Erythroblast (primary cell): ENCODE measurements at places on chromosomes 6 and 20.
A peak's percentile ranks its signal among the peaks of the same experiment; 100 is the strongest.

GRCh38 chr6:89122625-89123024 lies 4.8 kb upstream of the SRSF12 start:
- peak; percentile 30 for DNase-seq

DNA sequence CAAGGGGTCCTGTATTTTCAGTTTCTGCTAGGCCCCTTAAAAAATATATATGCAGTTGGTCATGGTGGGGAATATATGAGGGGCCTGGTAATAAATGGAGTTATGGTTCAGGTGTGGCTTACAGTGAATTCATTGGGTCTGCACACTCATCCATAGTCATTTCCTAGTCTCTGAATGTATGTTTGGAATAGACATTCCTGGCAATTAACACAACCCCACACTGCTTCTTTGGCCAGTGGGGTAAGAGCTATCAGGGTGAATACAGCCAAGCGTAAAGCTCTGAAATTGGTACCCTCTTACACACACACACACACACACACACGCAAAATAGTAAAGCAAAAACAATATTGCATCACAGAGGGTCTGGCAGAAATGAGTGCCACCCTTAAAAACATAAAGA lies 56.5 kb downstream of the QRSL1 start:
- no peak for DNase-seq

GRCh38 chr6:14066782-14067406 lies 50.7 kb upstream of the CD83 start:
- peak; percentile 53 for DNase-seq

DNA sequence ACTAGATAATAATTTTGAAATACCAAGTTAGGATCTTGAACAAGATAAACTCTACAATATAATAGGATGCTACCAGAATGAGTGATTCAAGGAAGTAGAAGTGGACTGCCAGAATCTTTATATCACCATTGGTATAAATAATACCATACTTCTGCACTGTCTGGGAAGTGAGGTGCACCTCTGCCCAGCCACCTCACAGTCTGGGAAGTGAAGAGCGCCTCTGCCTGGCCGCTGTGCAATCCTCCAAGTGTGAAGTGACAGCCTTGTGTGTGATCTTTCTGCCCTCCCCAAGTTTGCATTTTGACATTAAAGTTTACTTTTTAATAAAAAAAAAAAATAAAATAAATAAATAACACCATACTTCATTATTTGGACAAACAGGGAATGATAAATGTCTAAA lies 18.8 kb downstream of the LATS1 start:
- DNase-seq = peak; percentile 46

DNA sequence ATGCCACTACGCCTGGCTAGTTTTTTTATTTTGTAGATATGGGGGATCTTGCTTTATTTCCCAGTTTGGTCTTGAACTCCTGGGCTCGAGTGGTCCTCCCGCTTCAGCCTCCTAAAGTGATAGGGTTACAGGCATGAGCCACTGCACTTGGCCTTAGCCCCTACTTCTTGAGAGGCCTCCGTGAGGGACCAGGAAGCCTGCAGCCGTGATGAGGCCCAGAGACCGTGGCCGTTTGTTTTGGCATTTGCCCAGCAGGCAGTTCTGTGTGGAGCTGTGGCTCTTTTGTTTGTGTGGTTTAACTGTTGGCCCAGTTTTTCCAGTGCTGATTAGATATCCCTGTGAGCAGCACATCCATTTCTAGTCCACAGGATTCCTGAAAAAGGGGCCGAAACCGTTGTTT lies 39.8 kb downstream of the SRSF3 start:
- DNase-seq = no peak

DNA sequence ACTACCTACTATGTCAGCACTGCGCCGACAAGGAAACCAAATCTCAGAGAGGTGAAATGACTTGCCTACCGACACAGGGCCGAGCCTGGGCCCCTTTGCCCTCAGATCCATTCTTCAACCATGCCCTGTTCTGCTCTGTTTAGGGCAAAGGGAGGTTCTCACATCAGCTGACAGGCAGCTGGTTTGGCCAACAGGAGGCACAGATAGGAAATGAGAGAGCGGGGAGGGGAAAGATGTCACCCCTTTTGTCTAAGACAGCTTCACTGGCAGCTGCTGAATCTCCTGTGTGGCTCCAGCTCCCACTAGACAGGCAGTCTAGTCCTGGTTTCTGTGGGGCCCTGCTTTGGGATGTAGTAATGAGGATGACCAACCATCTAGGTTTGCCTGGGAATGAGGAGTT lies 158.7 kb downstream of the TMEM200A start:
- DNase-seq = no peak

DNA sequence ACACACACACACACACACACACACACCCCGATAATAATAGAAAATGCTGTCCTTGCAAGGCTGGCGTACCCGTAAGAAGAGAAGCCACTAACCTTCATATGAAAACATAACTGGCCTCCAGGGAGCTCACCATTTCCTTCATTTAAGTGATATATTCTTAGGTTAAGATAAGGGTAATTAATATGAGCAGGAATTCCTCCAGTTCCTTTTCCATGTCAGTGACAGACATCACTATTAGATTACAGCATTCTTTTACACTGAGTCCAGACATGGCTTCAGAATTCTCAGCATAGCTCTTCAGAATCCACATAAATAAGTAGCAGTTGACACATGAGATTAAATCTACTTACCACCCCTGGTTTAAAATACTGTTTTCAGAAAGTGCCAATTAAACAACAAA lies 121.9 kb downstream of the SIM1 start:
- DNase-seq = no peak

DNA sequence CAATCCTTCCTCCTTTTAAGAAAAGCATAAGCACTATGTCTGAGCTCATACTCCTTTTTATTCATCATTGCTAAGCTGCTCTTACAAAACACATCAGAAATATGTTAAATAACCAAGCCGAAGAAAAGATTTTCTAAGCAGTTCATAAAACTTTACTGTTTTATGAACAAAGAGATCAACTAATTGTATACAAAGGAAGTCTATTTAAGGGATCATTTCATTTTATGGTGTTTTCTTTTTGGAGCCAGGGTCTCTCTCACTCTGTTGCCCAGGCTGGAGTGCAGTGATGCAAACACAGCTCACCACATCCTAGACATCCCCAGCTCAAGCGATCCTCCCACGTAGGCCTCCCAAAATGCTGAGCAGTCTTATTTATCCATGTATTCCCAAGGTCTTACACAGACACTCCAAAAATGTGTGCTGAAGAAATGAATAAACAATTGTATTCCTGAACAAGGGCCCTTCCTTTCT lies 9.3 kb downstream of the NUDT3 start:
- DNase-seq = no peak

DNA sequence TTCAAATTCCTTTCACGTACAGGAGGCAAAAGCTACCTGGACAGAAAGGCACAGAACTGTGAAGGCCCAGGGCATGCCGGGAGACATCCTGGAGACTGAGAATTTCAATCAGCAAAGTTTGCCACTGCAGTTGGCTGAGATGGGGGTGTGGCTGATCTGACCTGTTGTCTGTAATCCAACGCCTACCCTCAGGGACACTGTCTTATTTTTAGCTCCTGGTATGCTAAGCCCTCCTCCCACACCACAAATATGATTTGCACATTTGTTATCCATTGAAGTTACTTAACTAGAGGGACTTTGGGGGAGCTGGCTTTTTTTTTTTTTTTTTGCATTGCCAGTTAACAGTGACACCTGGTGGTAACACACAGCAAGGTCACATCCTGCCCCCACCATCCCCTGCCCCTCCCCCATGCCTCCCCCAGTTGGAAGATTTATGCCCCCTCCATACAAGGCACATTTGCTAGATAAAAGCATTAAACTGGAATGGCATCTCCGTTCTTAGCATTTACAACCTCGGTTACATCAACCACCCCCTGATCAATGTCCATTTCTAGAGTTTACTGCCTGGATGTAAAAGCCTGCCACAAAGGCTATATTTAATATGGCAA lies 40.4 kb downstream of the TTI1 start:
- DNase-seq = peak; percentile 56

DNA sequence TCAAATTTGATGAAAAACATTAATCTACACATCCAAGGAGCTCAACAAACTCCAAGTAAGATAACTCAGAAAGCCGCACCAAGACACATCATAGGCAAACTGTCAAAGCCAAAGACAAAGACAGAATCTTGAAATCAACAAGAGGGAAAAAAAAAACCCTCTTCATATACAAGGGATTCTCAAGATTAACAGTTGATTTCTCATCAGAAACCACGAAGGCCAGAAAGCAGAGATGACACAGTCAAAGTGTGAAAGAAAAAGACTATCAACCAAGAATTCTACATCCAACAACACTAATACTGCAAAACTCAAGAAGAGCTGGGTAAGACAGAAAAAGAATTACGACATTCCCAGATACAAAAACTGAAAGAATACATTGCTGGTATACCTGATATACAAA lies 73.8 kb downstream of the CDK19 start:
- no peak for DNase-seq
